ENCODE measurements at places on chromosomes 2 and 18.

- no peak for DNase-seq
Observed at GRCh38 chr2:26615860-26616705, 25.1 kb downstream of the CIB4 start.

- DNase-seq: no peak
Observed at GRCh38 chr2:206096876-206097275, 10.9 kb upstream of the INO80D start.

DNA sequence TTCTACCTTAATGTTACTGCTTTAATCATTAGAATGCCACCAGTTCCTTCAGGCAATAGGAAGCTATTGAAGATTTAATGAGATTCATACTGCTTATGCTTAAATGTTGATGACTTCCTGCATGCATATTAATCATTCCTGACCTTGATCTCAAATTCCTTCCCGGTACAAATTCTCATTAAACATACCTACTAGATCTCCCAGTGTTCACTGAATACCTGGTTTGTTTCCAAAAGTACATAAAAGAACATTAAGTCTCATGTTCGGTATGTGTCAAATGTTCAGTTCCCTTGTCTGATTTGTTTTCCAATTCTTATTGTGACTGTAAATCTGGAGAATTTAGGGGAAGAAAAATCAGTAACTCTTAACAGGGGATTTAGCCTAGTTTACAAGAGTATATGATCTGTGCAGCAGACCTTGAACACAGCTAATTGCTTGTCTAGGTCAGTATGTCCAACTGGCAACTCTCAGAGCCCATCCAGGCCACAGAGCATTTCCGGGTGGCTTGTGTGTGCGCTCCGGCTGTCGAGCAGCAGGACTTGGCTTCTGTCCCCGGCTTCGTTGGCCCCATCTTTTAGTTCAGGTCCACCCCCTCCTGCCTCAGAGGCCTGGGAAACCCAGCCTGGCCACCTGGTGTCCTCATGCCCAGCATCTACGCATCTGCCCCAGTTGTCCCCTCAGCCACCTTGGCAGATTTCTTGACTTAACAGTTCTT, 13.1 kb downstream of the METAP1D start:
- DNase-seq: no peak

- no peak for DNase-seq
Observed at GRCh38 chr2:28450901-28451565, 44.8 kb upstream of the PLB1 start.

DNA sequence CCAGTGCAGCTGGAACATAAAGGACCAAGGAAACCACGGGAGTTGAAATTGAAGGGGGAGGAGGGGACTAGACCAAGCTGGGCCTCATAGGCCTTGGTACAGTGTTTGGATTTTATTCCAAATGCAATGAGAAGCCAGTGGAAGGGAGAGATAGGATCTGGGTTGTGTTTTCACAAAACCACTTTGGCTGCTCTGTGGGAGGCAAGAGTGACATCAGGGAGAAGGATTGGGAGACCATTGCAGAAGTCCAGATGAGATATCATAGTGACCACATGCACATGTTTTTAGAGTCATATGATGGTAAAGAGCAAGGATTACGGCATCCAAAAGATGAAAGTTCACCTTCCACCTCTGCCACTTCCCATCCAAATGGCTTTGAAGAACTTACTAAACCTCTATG, 210.2 kb downstream of the PAX3 start:
- DNase-seq: no peak

DNA sequence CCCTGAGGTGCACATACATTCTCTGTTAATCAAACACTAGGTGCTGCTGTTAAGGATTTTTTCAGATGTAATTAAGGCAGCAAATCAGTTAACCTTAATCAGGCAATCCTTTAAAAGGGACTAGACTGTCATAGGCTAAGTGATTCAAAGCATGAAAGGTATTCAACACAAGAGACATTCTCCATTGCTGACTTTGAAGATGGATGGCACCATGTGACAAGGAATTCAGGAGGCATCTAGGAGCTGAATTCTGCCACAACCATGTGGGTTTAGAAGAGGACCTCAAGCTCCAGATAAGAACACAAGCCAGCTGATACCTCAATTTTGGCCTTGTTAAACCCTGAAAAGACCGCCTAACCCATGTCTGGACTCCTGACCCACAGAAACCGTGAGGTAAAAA, 84.0 kb downstream of the SMAD2 start:
- DNase-seq: no peak

GRCh38 chr2:85319796-85320195, 8.0 kb downstream of the TGOLN2 start:
- no peak for DNase-seq

DNA sequence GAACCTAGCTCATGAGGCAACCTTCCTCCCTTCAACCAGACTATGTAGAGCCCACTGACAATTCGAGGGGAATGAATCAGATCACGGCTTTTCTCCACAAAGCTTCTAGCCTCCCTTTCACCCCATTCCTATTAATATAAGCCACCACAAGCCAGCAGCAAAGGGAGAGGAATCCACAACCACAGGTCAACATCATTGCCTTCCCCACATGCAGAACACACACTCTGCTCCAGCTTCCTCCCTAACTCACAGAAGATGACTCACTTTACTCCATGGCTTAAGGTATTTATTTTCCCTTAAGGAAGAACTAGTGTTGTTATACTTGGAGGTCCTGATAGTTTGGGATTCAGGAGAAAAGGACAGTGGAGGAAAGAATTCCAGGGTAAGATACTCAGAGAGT, 272.2 kb downstream of the C1D start:
- DNase-seq: no peak

DNA sequence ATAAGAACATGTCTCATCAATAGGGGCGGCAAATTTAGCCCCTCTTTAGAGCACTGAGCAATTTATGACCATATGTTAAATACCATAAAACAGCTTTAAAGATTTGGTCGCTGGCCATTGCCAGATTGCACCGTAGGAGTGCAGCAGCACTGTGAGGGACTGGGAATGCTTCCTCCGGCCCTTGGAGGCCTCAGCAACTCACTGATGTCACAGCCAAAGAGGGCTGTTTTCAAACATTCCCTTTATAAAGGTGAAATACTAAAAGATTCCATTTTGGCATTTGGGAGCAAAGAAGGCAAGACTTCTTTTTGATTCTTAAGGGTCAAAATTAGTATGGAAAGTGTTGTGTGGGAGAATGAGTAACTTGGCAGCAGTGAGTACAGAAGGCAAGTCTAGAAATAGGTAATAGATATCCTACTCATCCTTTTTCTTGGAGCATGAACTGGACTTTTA, 63.7 kb downstream of the BABAM2 start:
- no peak for DNase-seq

DNA sequence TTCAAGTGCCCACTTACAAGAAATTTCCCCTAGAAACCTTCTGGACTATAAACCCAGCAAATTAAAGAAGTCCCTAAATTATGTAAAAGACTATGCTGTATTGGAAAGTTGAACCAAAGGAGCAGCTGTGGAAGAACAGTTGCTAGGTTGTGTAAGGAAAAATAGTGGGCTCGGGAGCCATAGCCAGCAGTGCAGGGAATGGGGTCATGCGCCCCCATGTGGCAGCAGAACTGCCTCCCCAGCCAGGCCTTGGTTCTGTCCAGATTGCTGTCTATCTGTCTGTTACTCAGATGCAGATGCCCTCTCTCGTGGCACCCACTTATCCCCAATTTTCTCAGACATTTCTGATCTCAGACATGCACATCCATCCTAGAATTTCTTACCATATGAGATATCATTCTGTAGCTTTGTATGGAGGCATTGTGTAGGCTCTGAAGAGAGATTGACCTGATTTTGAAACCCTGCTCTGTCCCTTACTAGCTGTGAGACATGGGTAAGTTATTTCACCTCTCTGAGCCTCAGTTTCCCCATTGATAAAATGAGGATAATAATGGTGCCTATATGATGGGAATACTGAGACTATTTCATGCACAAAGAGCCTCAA, 258.3 kb downstream of the SS18 start:
- no peak for DNase-seq

GRCh38 chr2:225025917-225026571, 16.2 kb downstream of the DOCK10 start:
- no peak for DNase-seq

DNA sequence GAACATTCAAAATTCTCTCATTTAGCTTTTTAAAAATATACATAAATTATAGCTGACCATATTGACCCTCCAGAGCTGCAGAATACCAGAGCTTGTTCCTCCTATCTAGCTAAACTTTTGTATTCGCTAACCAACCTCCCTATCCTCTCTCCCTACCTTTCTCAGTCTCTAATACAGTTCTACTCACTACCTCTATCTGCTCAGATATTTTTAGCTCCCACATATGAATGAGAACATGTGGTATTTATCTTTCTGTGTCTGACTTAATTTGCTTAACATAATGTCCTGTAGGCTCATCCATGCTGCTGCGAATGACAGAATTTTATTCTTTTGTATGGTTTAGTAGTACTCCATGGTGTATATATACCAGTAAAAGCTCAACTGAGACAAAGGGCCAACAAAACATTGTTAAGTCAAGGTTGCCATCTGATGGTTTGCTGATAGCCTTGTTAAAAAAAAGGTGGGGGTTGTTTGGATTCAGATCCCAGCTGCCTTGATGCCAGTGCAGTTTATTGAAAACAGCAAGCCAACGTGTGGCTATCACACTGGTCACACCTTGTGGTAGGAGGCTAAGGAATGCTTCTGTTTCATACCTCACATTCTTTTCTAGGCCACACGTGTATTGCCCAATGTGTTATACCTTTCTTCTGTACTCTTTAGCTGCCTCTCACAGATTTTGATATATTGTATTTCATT, 101.5 kb downstream of the VWA3B start:
- no peak for DNase-seq

DNA sequence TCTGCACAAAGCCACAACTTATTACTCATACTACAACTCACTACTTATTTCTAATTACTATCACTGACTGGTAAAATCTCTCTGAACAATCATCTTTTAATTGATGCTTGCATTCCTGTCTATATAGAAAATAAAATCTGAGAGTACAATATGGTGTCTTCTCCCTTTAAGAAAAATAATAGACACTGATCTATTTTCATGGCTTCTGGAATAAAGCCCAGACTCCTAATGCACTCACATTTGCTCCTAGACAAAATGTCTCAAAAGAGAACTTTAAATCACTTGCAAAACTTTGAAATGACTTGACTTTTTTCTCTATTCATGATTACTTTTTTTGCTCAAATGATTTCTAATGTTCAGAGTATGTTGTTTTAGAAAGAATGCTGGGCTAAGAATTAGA, 28.7 kb downstream of the ESCO1 start:
- DNase-seq: no peak

GRCh38 chr2:15145919-15146318, 415.2 kb downstream of the NBAS start:
- DNase-seq: no peak

GRCh38 chr18:9661564-9661963, 46.5 kb upstream of the RAB31 start:
- no peak for DNase-seq

- no peak for DNase-seq
Observed at GRCh38 chr2:216683846-216684245, 11.5 kb downstream of the IGFBP5 start.

- DNase-seq: no peak
Observed at GRCh38 chr2:46719487-46719886, 196.1 kb downstream of the MCFD2 start.

- no peak for DNase-seq
Observed at GRCh38 chr18:56676639-56677038, 25.5 kb downstream of the WDR7 start.

GRCh38 chr18:77105680-77106079, 26.9 kb downstream of the MBP start:
- no peak for DNase-seq

- DNase-seq: no peak
Observed at GRCh38 chr18:34709750-34710441, at the start of gene DTNA. DTNA (plus strand) TSS chr18:34710298; CDS start chr18:34755977, 45,679 bp downstream.

DNA sequence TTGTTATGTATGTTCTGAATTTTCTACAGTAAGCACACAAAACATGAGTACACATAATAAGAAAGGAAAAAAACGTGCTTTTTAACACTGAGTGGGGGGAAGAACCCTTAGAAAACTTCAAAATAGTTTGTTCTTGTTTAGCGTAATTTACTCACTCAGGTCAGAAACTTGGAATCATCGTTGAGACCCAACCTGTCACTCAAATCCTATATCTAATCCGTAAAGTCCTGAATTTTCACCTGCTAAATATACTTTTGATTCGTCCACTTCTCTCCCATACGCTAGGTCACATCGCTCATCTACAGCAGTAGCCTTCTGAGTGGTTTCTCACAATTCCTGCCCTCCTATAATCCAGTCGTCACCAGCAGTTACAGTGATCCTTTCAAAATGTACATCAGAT, 767 bp downstream of the TPRKB start:
- DNase-seq: no peak

DNA sequence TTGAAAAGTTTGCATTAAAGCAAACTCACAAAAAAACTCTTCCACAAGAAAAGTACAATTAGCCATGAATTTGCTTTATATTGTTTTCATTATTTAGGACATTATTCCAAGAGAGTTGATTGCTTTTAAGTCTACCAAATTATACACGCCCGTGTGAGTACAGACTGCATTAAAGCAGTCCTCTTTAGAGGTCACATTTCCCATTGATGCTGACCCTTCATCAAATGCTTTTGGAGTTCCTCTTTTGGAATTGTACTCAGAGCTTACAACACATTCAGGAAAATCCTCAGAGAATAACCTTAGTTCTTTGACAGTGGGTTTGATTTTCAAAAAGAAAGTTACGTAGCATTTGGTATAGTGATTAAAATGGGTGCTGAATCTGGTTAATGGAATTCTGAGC, 256.1 kb downstream of the CDH2 start:
- DNase-seq: no peak

GRCh38 chr2:98263362-98263761, 82.9 kb upstream of the CNGA3 start:
- no peak for DNase-seq

DNA sequence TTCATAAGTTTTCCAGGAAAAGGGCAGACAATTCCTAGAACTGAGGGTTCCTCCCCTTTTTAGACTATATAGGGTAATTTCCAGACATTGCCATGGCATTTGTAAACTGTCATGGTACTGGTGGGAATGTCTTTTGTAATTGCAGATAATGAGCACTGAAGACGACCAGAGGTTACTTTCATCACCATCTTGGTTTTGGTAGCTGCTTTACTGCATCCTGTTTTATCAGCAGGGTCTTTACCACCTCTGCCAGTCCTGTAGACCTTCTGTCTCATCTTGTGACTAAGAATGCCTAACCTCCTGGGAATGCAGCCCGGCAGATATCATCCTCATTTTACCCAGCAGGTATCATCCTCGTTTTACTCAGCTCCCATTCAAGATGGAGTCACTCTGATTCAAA, 583.9 kb upstream of the KLHL29 start:
- DNase-seq: no peak
